ENCODE measurements at places on chromosomes 5 and 9.

DNA sequence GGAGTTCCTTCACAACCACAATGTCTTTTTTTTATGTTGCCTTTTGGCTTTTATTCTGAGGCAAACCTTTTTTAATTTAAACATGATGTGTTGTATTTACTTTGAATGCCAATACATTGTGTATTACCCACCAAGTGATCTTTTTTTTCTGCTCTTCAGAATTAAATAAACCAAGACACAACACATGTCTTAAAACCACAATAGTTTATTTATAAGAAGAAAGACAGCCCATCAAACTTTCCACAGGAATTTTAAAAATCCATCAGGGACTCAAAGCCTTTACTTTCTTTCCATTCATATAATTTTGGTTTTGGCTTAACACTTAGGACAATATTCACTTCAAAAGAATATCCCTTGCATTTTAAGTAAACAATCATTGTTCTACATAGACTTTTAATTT, 321.8 kb upstream of the MEF2C start:
- peak; percentile 49 for DNase-seq

DNA sequence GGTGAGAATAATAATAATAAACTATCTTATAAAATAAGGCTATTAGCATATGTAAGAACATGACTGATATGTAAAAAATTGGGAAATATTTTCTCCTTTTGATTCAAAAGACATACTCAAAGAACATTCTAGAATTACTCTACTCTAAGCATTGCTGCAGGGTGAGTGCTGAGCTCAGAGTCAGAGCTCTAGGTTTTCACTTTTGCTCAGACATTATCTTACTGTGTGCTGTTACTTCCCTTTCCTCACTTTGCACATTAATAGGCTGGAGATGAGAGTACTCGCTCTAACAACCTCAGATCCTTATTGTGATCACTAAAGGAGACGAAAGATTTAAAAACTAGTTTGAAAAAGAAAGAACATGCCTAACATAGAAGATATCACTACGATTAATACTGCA, 99.4 kb upstream of the C9orf72 start:
- DNase-seq: no peak

- DNase-seq: no peak
These were observed 619.9 kb downstream of the PTPRD start for GRCh38 chr9:9992936-9993335.

DNA sequence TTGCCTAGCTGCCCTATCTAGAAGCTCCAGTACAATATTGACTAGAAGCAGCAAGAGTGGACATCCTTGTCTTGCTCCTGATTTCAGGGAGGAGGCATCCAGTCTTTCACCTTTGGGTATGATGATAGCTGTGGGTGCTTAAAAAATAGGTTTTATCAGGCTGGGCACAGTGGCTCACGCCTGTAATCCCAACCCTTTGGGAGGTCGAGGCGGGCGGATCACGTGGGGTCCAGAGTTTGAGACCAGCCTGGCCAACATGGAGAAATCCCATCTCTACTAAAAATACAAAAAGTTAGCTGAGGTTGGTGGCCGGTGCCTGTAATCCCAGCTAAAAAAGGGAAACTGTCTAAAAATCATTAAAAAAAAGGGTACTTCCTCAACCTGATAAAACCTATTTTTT, 2.0 kb upstream of the CAMSAP1 start:
- no peak for DNase-seq

DNA sequence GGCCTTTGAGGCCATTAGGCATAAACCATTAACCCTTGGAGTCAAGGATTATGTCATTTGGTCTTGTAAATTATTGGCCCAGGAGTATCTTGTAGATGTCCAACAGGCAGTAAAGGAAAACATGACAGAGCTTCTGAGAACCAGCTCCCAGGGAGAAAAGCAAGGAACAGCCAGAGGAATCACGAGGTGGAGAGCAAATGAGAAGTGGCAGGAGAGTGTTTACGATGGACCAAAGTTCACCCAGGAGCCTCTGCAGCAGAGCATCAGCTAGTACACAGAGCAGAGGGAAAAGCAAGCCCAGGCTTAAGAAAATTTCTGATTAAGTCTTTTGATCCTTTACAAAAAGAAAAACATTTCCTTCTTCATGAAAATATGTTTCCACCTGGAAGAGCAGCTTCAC, 206.2 kb downstream of the NDUFS4 start:
- no peak for DNase-seq

DNA sequence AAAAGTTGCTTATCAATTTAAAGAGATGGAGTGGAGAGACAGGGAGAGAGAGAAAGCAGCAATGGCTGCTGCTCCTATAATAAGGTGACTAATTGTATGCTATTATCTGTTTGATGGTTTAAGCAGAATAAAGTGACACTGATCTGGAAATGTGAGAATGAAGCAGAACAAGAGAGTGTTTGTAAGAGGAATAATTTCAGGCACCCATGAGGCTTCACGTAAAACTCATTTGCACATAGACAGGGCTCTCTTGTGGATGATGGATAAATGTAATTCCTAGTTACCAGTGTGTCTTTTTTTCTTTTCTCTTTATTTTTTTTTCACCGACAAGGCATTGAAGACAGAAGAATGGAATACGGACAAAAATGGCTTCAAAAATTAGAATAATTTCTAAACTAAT, 228.8 kb upstream of the TYRP1 start:
- no peak for DNase-seq

Measured in HCEC 1CT (cell line).